ENCODE measurements at places on chromosomes 12 and 14. TPM values are rescaled to one million over a fixed set of nuclear protein-coding genes. Genes with fewer than 3 reads are reported as not detected.

GRCh38 chr12:78035901-78036606 is 205.4 kb downstream of the NAV3 start:
- no peak for DNase-seq

GRCh38 chr12:65533177-65533883 is 254.8 kb downstream of the MSRB3 start:
- peak; percentile 42 for DNase-seq

C14orf132 gene
- 20.0 TPM for polyA plus RNA-seq

ASB2 gene
- polyA plus RNA-seq: 12.1 TPM

PFKM gene
- polyA plus RNA-seq: 41.9 TPM

Measured in large intestine (tissue), 12 donors.